Activated T-cell treated with anti-CD3 and anti-CD28 coated beads for 24 hours (primary cell): ENCODE measurements at places on chromosomes 11 and 22.
A peak's percentile ranks its signal among the peaks of the same experiment; 100 is the strongest.

DNA sequence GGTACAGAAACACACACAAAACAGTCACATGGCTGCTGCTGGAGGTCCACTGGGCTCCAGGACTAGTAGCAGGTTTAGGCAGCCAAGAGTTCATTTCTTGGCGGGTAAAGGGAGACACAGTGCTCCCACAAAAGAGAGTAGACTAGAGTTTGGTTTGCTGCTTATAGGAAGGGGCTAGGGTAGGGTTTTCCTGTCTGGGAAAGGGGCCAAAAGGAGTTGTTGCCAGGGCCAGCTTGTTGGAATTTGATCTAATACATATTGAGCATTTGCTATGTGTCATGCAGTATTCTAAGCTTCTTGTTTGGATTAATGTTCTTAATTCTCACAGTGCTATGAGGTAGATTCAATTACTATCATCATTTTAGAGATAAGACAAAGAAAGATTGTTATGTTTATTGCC lies 195.1 kb upstream of the PLET1 start:
- DNase-seq: no peak

- no peak for DNase-seq
These were observed 229.2 kb upstream of the B3GAT1 start for GRCh38 chr11:134640971-134641968.

GRCh38 chr11:18490319-18490718 lies 34.7 kb downstream of the LDHAL6A start:
- no peak for DNase-seq

GRCh38 chr11:120122924-120123683 lies 14.8 kb downstream of the TRIM29 start:
- DNase-seq: no peak

- no peak for DNase-seq
These were observed 22.8 kb upstream of the UVRAG start for GRCh38 chr11:75792127-75792731.

DNA sequence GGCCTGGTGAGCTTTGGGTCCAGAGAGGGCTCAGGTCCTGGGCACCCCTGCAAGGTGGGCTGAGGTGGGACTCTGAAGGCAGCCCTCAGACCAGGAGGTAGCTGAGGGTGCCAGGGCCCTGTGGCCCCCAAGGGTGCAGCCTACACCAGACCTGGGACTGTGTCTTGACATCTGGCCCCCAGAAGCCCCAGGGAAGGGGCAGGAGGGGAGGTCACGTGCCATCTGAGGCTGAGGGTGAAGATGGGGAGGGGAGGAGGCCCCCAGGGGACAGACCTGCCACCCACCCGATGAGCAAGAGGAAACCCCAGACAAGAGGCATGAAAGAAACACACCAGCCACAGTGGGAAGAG lies 520.2 kb downstream of the BRD1 start:
- DNase-seq: no peak

GRCh38 chr11:7677796-7678201 lies 4.5 kb upstream of the CYB5R2 start:
- DNase-seq: no peak

- DNase-seq: peak; percentile 7
These were observed 26.9 kb downstream of the SNAP29 start for GRCh38 chr22:20885557-20886323.

GRCh38 chr11:83520849-83521248 lies 234.7 kb upstream of the CCDC90B start:
- DNase-seq: no peak

DNA sequence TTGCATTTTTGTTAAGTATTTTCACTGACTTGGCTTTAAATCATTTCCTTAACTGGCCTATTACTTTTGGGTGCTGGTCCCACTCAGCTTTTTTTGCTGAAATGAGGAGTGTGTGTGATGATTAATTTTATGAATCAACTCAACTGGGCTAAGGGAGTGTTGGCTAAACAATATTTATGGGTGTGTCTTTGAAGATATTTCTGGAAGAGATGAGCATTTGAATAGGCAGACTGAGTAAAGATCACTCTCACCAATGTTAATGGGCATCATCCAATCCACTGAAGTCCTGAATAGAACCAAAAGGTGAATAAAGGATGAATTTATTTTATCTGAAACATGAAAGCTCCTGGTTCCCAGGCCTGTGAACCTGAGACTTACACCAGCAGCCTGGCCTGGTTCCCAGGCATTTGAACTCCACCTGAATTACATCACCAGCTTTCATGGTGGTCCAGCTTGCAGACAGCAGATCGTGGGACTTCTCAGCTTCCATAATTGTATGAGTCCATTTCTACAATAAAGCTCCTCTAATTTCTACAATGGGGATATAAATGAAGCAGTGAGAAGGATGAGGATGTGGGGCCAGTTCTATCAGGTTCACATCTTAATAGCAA lies 241.3 kb upstream of the ZC3H12C start:
- DNase-seq: no peak

DNA sequence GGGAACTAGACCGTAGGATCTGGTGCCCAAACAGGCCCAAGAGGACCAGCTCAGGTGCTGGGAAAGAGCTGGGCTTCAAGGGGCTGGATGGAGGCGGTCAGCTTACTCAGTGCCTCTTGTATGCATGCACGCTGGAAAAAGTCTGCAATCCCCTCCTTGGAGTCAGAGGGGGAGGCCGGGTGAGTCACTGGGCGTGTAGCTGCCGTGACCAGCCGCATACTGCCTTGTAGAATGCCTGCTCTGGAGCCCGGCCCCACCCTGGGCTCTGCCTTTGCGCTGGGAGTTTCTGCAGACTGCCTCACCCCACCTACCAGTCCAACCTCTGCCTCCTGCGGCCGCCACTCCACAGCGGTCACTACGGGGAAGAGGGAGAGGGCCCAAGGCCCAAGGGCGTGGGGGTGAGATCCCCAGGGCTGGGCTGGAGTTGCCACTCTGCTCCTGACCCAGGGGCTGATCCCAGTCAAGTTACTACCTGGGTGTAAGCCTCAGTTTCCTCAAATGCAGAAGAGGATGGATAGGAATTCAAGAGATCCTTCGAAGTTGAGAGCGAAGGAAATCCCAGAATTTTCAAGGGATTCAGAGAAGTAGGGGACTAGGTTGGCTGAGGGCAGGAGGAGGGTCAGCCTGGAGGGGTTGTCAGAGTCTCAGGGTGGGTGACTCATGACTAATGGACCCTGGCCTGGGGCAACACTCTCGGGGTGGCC lies 4.2 kb downstream of the MRGPRF start:
- no peak for DNase-seq

DNA sequence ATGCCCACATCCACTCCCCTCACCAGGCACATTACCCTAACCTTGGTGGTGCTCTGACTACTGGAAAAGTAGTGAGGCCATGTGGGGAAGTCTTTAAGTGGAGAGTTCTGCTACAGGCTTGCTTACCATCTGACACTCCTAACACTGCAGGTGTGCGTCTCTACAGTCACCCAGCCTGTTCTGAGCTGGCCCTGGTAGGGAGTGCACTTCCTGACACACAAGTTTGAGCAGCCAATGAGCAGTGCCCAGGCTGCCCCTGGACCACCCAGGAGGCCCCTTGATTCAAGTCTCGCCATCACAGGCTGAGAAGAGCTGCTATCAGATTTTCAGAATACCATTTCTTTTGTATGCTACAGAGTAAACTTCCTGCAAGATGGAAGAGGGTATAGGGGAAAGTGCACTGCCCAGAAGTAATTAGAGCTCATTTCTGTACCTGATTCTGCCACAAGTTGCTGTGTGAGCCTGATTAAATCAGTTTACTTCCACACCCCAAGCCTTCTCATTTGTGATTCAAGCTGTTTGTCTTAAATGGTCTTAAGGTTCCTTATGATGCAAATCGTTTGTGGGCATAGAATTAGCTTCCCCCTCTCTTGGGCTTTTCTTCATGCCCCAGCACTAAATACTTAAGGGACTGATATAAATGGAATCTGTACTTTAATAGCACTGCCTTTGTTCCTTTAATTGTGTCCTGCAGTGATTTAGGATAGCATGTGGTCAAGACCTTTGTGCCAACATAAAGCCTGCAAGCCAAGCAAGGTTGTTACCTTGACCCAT lies 22.2 kb downstream of the OPCML start:
- DNase-seq: no peak

GRCh38 chr11:126444072-126444471 lies 88.6 kb downstream of the ST3GAL4 start:
- DNase-seq: no peak

GRCh38 chr11:44694443-44694842 lies 32.3 kb upstream of the TSPAN18 start:
- no peak for DNase-seq

DNA sequence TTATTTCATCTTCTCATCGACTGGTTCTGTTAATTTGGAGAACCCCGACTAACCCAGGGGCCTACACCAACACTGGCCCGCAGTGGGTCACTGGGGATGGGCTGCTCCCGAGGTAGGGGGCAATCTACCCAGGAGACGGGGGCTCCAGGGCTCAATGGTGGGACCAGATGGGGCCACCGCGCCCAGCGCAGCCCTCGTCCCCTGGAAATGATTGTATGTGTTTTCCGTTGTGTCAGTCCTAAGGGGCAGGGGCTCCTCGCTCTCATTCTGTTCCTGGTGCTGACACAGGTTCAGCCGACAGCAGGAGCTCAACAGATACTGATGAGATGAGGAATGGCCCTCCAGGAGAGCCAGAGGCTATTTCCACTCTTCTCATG lies 20.7 kb downstream of the A4GALT start:
- DNase-seq: no peak

DNA sequence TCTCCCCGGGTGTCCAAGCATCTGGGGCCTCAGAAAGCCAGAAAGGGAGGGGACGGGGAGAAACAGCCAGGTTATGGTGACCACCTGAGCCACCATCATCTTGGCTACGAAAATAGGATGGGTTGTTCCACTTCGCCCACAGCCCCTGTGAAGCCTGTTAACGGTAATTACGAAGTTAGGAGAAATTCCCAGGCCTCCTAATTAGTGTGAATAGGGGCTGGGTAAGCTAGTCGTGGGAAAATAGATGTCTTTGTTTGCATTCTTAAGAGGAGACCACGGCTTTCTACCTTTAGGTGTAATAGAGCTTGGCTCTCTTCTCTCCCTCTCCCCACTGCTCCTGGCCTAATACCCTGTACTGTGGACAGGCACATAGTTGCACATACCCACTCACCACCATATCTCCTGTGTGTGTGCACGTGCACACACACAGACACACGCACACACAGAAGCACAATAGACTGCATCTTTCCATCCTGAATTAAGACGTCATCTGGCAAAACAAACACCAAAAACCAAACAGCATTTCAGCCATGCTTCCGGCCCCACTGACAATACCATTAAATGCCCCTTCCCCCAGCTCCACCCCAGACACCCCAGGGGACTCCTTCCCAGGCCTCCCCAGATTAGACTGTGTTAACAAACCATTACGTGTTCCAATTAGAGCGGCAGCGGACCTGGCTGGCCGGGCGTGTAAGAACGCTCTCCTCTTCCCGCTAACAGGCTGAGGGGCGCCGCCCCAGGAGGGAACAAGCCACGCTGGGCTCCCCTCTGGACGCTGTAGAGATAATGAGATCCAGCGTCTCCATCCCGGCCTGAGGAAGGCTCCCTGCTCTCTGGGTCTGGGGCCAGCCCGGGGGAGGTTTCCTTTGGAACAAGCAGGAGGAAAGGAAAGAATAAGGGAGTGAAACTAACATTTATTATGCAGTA lies 72.8 kb downstream of the TP53I11 start:
- DNase-seq: no peak

DNA sequence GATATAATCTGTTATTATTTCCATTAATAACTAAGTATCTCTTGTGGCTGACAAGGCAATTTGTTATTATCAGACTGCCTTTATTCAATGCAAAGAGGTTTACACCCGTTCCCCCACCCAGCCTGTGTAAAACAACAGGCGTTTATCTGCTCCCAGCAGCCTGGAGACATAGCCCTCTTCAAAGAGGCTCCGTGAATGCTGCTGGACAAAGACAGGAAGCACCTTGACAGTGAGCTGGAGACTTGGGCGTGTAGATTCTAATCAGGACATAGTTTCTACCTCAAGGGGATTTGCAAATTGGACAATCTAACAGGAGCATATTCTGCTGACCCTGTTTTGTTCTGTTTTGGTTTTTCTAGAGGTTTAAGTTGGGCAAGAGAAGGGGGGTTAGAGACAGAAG lies 733.0 kb upstream of the KIRREL3 start:
- no peak for DNase-seq

GRCh38 chr11:86790195-86790725 lies 10.1 kb upstream of the PRSS23 start:
- no peak for DNase-seq

- no peak for DNase-seq
These were observed 128.3 kb downstream of the TEAD1 start for GRCh38 chr11:12802418-12803085.

DNA sequence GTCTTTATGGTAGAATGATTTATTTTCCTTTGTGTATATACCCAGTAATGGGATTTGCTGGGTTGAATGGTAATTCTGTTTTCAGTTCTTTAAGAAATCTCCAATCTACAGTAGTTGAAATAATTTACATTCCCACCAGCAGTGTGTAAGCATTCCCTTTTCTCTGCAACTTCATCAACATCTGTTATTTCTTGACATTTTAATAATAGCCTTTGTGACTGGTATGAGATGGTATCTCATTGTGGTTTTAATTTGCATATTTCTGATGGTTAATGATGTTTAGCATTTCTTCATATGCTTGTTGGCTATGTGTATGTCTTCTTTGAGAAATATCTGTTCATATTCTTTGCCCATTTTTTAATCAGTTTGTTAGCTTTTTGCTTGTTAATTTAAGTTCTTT lies 901.2 kb downstream of the METTL15 start:
- DNase-seq: no peak

DNA sequence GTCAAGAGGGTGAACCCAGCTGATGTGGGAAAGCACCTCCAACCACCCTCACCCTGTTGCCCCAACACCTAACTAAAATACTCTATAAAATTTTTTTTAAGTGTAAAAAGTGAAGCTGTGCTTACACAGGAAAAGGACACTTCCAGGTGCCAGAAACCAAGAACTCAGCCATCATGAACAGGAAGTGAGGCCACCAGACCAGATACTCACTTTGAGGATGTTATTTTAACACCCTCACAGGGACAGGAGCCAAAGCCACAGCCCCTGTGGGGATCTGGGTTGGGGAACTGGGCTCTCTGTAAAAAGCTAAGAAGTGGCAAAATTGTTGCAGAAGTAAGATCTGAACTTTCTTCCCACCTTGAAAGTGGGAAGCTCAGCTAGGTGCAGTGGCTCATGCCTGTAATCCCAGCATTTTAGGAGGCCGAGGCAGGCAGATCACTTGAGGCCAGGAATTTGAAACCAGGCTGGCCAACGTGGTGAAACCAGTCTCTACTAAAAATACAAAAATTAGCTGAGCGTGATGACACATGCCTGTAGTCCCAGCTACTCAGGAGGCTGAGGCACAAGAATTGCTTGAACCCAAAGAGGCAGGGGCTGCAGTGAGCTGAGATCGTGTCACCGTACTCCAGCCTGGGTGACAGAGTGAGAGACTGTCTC lies 3.8 kb downstream of the RSPH14 start:
- DNase-seq: peak; percentile 26

GRCh38 chr22:25919452-25919851 lies 177.5 kb downstream of the MYO18B start:
- no peak for DNase-seq
